ENCODE measurements at places on chromosomes 5 and 9.

DNA sequence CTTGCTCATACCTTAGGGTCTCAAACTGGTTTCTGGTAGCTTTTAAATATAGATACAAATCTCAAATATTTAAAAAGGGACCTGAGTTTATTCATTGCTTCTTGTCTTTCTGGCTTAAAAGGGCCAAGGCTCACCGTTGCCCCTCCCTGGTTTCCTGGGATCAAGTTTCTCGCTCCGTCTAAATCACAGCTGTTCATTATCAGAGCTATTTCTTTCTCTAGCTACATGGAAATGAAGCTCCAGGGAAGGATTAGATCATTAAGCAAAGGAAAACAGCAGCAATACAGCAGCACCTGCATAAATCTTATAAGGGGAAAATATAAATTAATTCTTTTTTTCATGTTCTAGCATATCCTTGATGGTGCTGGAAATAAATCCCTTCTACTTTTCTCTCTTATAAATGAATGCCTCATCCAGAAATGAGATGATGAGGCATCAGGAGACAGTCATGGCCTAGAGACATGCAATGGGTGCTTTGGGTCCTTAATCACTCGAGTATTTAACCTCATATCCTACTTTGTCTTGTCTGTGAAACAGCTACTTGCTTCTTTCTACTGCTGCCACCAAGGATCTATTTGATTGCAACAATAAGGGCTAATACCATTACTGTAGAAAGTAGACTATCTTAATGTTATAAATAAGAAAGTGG lies 320.1 kb downstream of the TRPM3 start:
- no peak for DNase-seq

DNA sequence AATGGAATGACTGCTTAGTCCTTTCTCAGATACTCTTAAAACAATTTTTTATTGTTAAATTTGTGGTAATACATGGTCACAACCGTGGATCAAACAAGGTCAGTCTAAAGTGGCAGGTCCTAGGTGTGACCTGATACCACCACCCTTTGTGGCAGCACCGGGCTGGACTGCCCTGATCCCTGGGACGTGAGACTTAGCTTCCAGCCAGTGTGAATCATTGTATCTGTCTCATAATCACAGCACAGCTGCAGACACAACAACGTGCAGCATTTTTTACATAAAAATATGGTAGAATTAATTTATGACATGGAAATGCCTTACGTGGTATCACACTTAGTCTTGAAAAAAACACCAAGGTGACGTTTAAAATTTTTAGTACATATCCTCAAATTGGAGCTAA lies 7.8 kb downstream of the TOR1B start:
- peak; percentile 53 for DNase-seq

DNA sequence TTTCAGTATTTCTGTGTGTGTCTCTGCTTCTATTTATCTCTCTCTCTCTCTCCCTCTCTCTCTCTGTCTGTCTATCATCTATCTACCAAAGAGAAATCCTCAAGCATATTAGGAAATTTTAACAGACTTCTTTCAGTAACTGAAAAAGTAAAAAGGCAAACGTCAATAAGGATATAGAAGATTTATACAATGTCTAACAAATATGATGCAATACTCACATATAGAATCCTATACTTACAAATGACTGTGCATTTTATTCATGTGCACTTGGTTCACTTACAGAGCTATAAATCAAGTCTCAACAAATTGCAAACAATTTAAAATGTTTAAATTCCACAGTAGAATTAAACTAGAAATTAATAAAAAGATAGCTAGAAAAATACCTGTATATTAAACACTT lies 289.0 kb downstream of the PSAT1 start:
- DNase-seq: no peak

DNA sequence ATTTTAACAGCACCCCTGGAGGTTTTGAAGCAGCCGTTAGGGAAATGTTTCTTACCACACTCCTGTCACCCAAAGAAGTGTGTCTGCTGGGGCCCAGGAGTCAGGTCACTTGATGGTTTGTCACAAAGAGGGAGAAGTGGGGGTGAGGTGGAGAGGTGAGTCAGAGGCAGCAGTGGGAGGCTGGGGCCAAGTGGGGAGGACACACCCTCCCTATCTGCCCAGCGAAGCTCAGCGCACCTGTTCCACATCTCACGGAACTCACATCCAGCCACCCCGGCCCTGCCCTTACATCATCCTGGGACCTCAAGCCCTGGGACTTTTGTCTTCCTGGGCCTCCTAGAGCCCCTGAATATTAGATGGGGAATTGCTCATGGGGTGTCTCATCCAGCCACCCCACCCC lies 171.1 kb upstream of the SMIM23 start:
- DNase-seq: no peak

DNA sequence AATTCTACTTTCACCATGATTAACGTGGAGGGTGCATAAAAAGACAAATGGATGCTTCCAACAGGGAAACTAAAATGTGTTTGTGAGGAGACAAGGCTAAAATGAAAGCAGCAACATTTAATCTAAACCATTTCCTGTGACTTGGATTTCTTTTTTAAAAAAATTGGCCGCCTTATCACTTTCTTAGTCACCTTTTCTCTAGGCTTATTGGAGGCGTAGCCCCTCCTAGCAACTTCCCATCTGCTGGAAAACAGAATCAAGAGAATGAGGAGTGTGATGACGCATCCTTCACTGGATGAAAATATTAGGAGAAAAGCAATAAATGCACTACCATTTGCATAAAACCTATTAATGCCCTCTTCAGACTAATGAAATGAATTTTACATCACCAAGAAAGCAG lies 791 bp upstream of the GPR150 start:
- DNase-seq: no peak

- peak; percentile 19 for DNase-seq
These were observed 315.7 kb downstream of the RAB3C start for GRCh38 chr5:58898538-58898937.

DNA sequence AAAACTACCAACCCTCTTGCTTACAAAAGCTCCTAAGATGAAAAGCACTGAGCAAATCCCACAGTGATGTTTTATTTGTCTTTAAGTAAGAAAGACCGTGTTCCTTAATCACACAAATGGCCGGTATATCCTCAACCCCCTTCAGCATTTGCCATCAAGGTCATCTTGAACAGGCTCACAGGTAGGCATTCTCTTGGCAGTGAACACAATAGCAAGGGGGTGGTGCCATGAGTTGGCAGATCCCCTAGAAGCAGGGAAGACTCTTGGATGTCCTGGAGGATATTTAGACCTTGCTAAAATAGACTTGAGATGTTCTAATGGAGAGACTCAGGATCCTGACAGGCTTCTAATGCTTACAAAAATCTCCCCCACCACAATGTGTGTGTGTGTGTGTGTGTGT lies 323.0 kb downstream of the SPOCK1 start:
- no peak for DNase-seq

DNA sequence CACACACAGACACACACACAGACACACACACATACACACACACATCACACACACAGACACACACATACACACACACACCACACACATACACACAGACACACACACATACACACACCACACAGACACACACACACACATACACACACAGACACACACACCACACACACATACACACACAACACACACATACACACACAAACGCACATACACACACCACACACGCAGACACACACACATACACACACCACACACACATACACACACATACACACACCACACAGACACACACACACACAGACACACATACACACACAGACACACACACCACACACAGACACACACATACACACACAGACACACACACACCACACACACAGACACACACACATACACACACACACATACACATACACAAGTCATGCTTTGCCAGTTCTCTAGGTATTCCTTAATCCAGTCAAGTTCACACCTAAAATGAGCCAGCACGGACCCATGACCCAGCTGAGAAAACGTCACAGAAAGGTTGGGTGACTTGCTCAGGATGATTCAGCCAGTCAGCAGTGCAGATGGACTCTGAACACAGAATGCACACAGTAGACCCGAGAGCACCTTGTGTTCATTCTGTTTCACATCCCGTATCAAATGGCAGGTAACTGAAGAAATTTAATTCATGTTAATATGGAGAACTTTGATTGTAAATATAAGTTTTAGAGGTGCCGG lies 746.4 kb downstream of the MTRR start:
- DNase-seq: no peak

GRCh38 chr9:133341369-133342068 lies 5.5 kb upstream of the SURF6 start:
- DNase-seq: no peak

DNA sequence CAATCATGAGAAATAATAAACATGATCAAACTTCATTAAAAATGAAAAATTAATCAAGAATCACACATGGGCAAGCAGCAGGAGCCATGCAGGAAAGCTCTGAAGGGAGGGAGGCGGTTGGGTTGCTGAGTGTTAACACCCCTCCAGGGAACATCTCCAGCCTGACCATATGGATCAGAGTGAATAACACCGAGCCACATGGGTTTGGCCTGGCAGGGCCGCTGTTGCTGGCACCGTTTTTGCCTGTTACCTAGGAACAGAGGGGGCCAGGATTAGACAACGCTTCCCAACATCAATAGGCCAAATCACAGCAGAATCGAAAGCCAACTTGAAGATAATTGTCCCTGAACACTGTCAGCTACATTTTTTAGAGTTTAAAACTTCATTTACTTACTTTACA lies 160.2 kb downstream of the DENND1A start:
- no peak for DNase-seq

DNA sequence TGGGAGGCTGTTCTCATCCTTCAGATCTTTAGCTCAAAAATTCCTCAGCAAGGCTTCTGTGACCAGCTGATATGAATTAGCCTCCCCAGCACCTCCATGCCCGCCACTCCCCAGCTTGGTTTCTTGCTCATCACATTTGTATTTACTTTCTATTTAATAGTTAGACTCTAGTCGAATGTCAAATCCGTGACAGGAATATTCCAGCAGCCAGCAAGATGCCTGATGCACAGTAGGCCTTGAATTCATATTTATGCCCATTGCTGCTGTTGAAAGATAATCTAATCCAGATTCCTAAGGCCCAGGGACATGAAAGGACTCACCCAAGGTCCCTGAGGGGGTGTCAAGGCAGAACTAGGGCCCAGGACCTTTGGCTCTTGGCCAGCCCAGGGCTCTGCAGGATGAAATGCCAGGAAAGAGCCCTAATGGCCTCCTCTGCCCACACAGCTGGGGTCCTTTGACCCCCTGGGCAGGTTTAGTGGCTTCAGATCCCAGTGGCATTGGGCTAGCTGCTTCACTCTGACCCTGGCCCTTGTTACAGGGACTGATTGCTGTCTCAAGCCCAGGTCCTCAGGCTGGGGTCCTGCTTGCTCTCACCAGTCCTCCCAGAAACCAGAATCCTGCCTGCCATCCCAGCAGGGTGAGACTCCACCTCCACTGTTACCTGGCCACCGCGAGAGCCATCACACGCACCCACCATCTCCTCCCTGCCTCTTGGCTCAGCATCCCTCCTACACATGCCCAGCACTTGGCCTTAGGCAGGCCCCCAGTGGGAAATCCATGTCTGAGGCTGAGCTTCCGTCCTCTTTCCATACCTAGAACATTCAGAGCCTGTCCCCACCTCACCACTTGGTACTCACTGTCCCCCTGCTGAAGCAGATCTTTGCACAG lies 7.3 kb downstream of the CSF1R start:
- no peak for DNase-seq

DNA sequence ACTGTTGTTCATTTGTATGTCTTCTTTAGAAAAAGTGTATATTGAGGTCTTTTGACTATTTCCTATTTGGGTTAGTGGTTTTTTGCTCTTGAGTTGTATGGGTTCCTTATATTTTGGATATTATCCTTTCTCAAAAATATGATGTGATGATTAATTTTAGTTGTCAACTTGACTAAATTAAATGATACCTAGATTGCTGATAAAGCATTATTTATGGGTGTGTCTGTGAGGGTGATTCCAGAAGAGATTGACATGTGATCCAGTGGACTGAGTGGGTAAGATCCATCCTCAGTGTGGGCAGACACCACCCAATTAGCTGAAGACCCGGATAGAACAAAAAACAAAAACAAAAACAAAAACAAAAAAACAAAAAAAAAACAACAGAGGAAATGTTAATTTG lies 115.1 kb upstream of the KIF2A start:
- DNase-seq: no peak

DNA sequence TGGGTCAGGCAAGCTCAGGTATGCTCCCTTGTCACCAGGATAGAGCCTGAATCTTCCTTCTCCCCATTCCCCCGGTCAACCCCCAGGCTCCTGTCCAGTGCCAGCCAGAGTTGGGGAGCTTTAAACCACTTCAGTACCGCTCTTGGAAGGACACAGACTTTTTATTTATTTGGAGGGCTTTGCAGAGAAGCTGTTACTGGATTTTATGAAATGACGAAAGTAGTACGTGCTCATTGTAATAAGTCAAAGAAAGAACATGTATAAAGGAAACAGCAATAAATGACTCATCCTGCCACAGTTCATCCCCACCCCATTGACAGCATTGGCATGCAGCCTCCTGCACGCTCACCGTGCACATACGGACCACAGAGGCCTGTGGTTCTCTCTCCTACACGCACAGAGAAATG lies 230.3 kb downstream of the AUH start:
- peak; percentile 61 for DNase-seq

- no peak for DNase-seq
These were observed 332.2 kb downstream of the TMEM167A start for GRCh38 chr5:82745016-82745415.

GRCh38 chr5:170631466-170632195 lies 127.8 kb downstream of the KCNIP1 start:
- peak; percentile 21 for DNase-seq

- peak; percentile 14 for DNase-seq
These were observed 102.2 kb downstream of the CMYA5 start for GRCh38 chr5:79791843-79792242.

- DNase-seq: no peak
These were observed 8.4 kb upstream of the NDST1 start for GRCh38 chr5:150499437-150499956.

GRCh38 chr9:84834426-84834825 lies 164.9 kb downstream of the NTRK2 start:
- DNase-seq: no peak

GRCh38 chr9:34993502-34994259 lies 4.1 kb downstream of the DNAJB5 start:
- no peak for DNase-seq

- no peak for DNase-seq
These were observed 82.9 kb downstream of the PHF2 start for GRCh38 chr9:93659044-93659836.

GRCh38 chr9:130332384-130332926 lies 66.9 kb downstream of the HMCN2 start:
- DNase-seq: no peak

DNA sequence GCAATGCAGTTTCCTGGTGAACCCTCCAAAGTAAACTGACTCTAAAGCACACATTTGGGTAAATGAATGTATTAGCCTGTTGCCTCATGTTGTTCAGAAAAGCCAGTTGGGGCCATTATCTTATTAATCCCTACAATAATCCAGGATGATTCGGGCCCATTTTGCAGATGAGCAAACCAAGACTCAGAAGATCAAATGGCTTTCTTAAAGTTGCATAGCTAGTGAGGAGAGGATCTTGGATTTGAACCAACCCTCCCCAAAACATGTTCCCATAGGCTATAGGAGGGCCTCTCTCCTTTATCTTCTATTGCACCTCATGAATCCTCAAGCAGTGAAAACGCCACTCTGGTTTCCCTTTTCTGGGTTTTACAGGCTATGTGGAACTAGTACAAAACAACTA lies 267.6 kb upstream of the RFX3 start:
- no peak for DNase-seq

Data from HT-29 (cell line).